Activated CD8-positive, alpha-beta T cell treated with anti-CD3 and anti-CD28 coated beads, Interleukin-2, amount 10 ng/mL, durations not matched to agents 7 days and 5 days (primary cell): ENCODE measurements at places on chromosomes 3 and 15. TPM values are rescaled to one million over a fixed set of nuclear protein-coding genes. Genes with fewer than 3 reads are reported as not detected.

Gene GOLGA8N
- total RNA-seq = 36.9 TPM

Gene MESP1
- 2.4 TPM for total RNA-seq

Gene FGD5
- 0.31 TPM for total RNA-seq

Gene OIP5
- 22.8 TPM for total RNA-seq

Gene SCAMP2
- total RNA-seq = 105 TPM

Gene CCDC33
- total RNA-seq = not detected

Gene IL17RE
- total RNA-seq = 1.8 TPM

Gene CLRN1
- total RNA-seq = not detected

Gene CCR8
- 0.55 TPM for total RNA-seq

Gene P3H2
- total RNA-seq = not detected

Gene KPNA1
- 60.2 TPM for total RNA-seq

- H3K27me3 ChIP-seq = no peaks in the 10 kb centered on the region
- H3K36me3 ChIP-seq = peaks cover 18% of the 10 kb centered on the region
- H3K27ac ChIP-seq = no peak overlapping the region
- peak; percentile 88 for DNase-seq
- no peak overlapping the region for H3K4me3 ChIP-seq
These were observed 11.8 kb downstream of the ANAPC13 start for GRCh38 chr3:134473868-134474546.

DNA sequence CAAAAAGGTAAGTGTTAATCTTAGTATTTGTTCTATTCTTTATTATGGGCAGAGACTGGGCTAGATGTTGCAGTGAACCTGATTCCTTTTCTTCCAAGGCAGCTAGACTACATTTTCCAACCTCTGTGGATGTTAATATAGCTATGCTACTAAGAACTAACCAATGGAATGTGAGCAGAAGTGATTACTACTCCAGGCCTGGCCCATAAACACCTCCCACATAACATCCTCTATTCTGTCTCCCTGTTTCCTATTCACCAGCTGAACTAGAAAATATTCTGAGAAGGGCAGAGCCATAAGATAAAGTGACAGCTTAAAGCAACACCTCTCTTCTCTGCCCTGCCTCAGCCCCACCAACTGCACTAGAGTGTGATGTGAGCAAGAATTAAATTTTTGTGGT lies 29.4 kb downstream of the CD200R1L start:
- peaks cover 16% of the 10 kb centered on the region for H3K4me1 ChIP-seq
- no peak overlapping the region for H3K4me3 ChIP-seq
- no peak overlapping the region for H3K27ac ChIP-seq
- no peak for DNase-seq
- peaks cover 8% of the 10 kb centered on the region for H3K27me3 ChIP-seq

DNA sequence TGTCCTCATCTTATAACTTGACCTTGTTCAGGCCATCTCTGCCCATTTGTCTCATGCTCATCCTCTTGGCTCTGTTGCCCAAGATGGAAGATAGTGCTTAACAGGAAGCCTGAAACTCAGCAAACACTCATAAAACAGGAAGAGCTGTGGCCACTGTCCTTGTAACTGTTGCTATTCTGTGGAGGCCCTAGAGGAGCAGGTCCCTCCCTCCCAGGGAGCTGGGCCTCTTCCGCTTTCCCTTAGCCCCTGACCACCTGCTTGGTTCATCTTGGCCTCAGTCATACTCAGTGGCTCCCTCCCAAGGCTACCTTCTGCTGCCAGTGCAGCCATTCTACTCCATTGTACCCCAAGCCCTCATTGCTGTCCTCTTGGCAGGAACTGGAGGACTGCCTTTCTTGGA lies 3.5 kb downstream of the MAPKAPK3 start:
- H3K36me3 ChIP-seq = peaks cover 82% of the 10 kb centered on the region
- no peak for DNase-seq
- H3K4me1 ChIP-seq = peaks cover 77% of the 10 kb centered on the region
- no peaks in the 10 kb centered on the region for H3K27me3 ChIP-seq
- H3K4me3 ChIP-seq = peak overlapping the region; percentile 95

DNA sequence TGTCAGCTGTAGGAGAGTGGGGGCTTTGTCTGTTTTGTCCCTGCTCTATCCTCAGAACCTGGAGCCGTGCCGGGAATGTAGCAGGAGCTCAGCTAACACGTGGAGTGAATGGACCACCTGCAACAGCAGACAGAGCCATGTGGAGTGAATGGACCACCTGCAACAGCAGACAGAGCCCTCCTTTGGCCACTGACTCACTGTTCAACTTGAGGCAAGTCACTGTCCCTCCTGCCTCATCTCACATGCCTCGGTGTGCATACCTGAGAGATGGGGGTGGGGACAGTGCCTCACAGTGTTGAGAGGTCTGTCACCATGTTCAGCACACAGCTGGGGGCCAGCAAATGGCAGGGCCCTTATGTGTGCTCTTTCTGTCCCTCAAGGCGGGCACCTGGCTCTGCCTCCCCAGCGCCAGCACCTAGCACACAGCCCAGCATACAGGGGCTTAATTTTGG lies 27.9 kb downstream of the FEM1B start:
- no peak overlapping the region for H3K27ac ChIP-seq
- no peak for DNase-seq
- H3K36me3 ChIP-seq = peaks cover 2% of the 10 kb centered on the region
- H3K4me1 ChIP-seq = peaks cover 20% of the 10 kb centered on the region
- H3K27me3 ChIP-seq = peaks cover 5% of the 10 kb centered on the region
- no peak overlapping the region for H3K4me3 ChIP-seq

GRCh38 chr3:39404943-39405686 lies 1.4 kb upstream of the RPSA start:
- no peak for DNase-seq
- H3K4me3 ChIP-seq = no peak overlapping the region
- H3K27me3 ChIP-seq = no peaks in the 10 kb centered on the region
- H3K36me3 ChIP-seq = peaks cover 51% of the 10 kb centered on the region
- peak overlapping the region; percentile 96 for H3K27ac ChIP-seq

- peaks cover 2% of the 10 kb centered on the region for H3K27me3 ChIP-seq
- H3K36me3 ChIP-seq = no peaks in the 10 kb centered on the region
- no peak for DNase-seq
- H3K27ac ChIP-seq = no peak overlapping the region
- no peaks in the 10 kb centered on the region for H3K4me1 ChIP-seq
These were observed 611.2 kb upstream of the CFAP20DC start for GRCh38 chr3:59660852-59661625.

DNA sequence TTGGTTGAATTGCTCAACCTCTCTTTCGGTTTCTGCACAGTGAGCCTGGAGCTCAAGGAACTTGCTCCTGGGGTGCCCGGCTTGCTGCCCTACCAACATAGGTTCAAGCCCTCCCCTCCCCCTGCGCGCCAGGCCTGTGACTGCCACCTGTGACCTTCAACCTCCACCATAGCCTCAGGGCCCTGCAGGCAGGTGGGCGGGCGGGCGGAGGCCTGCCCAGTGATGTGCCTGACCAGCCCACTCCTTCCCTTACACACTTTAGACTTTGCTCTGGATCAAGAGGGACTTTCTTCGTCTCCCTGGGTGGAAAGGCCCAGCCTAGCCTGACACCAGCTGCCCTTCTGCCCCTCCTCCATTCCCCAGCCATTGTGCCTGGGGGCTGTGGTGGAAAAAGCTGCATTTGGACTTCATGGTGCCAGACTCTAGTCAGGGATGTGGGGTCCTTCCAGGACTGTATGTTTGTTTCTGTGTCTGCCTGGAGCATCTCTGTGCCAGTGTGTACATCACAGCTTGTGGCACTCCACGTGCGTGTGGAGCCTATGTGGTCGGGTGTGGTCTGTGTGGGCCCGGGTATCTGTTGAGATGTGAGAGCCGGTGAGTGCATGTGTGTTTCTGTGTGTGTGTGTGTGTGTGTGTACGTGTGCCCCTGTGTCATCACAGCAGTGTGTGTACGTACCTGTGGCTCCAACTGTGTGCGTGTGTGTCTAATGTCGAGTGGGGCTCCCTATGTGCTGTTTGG lies 9.5 kb downstream of the PRKCD start:
- H3K36me3 ChIP-seq = no peaks in the 10 kb centered on the region
- peak; percentile 56 for DNase-seq
- H3K27ac ChIP-seq = peak overlapping the region; percentile 49
- no peaks in the 10 kb centered on the region for H3K27me3 ChIP-seq
- H3K4me1 ChIP-seq = peaks cover 54% of the 10 kb centered on the region

GRCh38 chr15:59688423-59688781 lies 718 bp downstream of the BNIP2 start:
- H3K36me3 ChIP-seq = peaks cover 26% of the 10 kb centered on the region
- H3K27ac ChIP-seq = peak overlapping the region; percentile 96
- H3K27me3 ChIP-seq = no peaks in the 10 kb centered on the region
- DNase-seq = peak; percentile 51
- peaks cover 43% of the 10 kb centered on the region for H3K4me1 ChIP-seq

DNA sequence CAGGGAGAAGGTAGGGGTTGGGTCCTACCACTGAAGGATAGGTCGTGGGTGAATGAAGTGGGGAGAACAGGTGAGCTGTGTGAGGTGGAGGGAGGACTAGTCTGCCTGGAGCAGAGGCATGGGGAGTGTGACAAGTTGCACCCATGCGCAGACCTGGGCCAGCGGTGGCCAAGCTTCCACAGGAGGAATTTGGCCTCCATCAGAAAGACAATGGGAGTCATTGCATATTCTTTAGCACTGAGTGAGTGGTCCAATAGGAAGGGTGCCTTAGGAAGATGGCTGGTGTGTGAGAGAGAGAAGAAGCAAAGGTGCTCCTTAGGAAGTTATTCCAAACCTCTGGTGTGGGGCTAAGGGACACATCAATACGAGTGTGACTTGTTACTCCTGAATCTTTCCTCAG lies 191.1 kb downstream of the KCNAB1 start:
- H3K27ac ChIP-seq = no peak overlapping the region
- no peaks in the 10 kb centered on the region for H3K4me1 ChIP-seq
- peaks cover 6% of the 10 kb centered on the region for H3K27me3 ChIP-seq
- no peak for DNase-seq

- peaks cover 2% of the 10 kb centered on the region for H3K36me3 ChIP-seq
- no peaks in the 10 kb centered on the region for H3K27me3 ChIP-seq
- DNase-seq = no peak
These were observed 41.9 kb upstream of the LMOD3 start for GRCh38 chr3:69164296-69164695.

GRCh38 chr3:122077293-122078234 lies 22.4 kb downstream of the CD86 start:
- no peak for DNase-seq
- peaks cover 6% of the 10 kb centered on the region for H3K27me3 ChIP-seq
- peak overlapping the region; percentile 64 for H3K27ac ChIP-seq
- peak overlapping the region; percentile 16 for H3K4me3 ChIP-seq
- peaks cover 50% of the 10 kb centered on the region for H3K4me1 ChIP-seq

GRCh38 chr15:89408372-89409183 lies 74.0 kb upstream of the POLG start:
- H3K27me3 ChIP-seq = peaks cover 90% of the 10 kb centered on the region
- DNase-seq = no peak
- H3K36me3 ChIP-seq = no peaks in the 10 kb centered on the region
- H3K4me3 ChIP-seq = peak overlapping the region; percentile 77

DNA sequence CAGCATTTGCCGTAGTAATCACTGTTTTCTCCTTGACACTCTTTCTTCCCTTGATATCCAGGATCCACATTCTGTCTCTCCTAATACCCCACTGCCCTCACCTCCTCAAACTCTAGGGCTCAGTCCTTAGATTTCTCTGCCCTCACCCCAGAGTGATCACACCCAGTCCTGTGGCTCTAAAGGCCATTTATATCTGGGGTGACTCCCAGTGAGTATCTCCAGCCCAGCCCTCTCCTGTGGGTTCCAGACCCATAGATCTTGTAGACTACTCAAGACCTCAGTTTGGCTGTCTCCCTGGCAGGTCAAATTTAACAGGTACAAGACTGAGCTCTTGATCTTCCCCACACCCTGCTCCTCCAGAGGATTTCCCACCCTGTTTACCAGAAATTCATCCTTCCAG lies 1.3 kb downstream of the GRK7 start:
- peaks cover 5% of the 10 kb centered on the region for H3K4me1 ChIP-seq
- no peak overlapping the region for H3K4me3 ChIP-seq
- no peaks in the 10 kb centered on the region for H3K36me3 ChIP-seq

DNA sequence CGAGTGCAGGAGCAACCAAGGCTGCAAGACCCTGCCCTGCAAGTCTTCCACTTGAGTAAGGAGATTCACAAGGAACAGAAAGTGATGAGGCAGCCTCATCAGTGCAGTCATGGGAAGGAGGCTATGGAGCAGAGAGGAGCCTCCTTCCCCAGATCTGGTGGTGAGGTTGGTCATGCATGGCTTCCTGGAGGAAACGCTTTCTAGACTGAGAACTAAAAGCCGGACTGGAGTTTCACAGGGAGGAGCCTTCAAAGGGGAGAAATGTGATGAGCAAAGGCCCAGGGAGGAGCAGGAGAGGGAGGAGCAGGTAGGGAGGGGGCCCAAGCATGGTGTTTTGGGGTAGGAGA lies 139.9 kb downstream of the SRGAP3 start:
- H3K27me3 ChIP-seq = no peaks in the 10 kb centered on the region
- no peak for DNase-seq
- H3K27ac ChIP-seq = no peak overlapping the region
- no peaks in the 10 kb centered on the region for H3K4me1 ChIP-seq
- H3K4me3 ChIP-seq = no peak overlapping the region

GRCh38 chr3:188956839-188957489 lies 214.8 kb upstream of the TPRG1 start:
- no peak overlapping the region for H3K4me3 ChIP-seq
- H3K27me3 ChIP-seq = peaks cover 9% of the 10 kb centered on the region
- DNase-seq = peak; percentile 43

DNA sequence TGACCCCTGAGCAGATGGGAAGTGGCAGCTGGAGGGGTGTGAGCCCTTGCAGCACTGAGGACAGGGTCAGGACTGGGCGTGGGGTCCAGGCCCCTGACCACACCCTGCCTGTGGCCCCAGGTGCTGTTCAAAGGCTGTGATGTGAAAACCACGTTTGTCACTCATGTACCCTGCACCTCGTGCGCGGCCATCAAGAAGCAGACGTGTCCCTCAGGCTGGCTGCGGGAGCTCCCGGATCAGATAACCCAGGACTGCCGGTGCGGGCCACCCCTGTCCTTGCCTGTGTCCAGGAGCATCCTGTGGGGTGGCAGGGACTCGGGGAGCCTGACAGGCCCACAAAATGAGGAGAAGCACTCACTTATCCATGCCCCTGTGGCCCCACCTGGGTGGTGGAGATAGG lies 5.9 kb downstream of the STAB1 start:
- H3K4me3 ChIP-seq = no peak overlapping the region
- H3K36me3 ChIP-seq = no peaks in the 10 kb centered on the region
- no peak overlapping the region for H3K27ac ChIP-seq
- peaks cover 8% of the 10 kb centered on the region for H3K27me3 ChIP-seq
- peaks cover 10% of the 10 kb centered on the region for H3K4me1 ChIP-seq

GRCh38 chr3:109116031-109116430 lies 1.9 kb downstream of the MORC1 start:
- no peaks in the 10 kb centered on the region for H3K36me3 ChIP-seq
- H3K27ac ChIP-seq = no peak overlapping the region
- no peaks in the 10 kb centered on the region for H3K4me1 ChIP-seq
- DNase-seq = no peak
- H3K4me3 ChIP-seq = no peak overlapping the region

- peaks cover 15% of the 10 kb centered on the region for H3K4me1 ChIP-seq
- no peak overlapping the region for H3K4me3 ChIP-seq
- DNase-seq = no peak
These were observed 182.9 kb downstream of the AKAP13 start for GRCh38 chr15:85563328-85563727.

- no peaks in the 10 kb centered on the region for H3K27me3 ChIP-seq
- no peak overlapping the region for H3K4me3 ChIP-seq
- no peak overlapping the region for H3K27ac ChIP-seq
- no peaks in the 10 kb centered on the region for H3K4me1 ChIP-seq
- no peak for DNase-seq
These were observed 55.9 kb downstream of the TRA2B start for GRCh38 chr3:185881926-185882325.
